ENCODE measurements at places on chromosomes 1 and 21. TPM values are rescaled to one million over a fixed set of nuclear protein-coding genes. Genes with fewer than 3 reads are reported as not detected.

DNA sequence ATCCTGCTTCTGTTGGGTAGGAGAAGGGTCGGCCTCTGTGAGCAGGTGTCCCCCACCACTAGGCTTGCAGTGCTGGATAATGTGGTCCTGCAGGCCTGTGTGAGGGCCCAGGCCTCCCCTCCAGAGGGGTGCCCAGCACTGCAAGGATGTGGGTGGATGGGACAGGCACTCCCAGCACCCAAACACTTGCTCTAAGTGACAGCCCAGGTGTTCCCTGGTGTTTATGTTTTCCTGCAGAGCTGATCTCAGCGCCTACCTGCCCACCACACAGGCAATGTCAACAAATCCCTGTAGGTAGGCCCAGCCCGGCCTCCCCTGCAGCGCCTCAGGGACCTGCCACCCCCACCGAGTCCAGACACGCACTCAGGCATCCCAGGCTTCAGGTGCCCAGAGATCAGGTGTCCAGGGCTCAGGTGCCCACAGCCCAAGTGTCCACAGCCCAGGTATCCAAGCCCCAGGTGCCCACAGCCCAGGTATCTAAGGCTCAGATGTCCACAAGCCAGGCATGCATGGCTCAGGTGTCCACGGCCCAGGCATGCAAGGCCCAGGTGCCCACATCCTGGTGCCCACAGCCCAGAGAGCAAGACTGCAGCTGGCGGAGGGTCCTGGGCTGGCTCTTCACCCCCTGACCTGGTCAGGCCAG is 59.2 kb downstream of the WNT9A start:
- 0 out of 2 replicates have a peak, but pooled peaks cover 7% of the 10 kb centered on the region for H3K4me1 ChIP-seq
- no peak overlapping the region for H3K27ac ChIP-seq
- DNase-seq = no peak

GRCh38 chr1:38608202-38608864 is 251.2 kb downstream of the RRAGC start:
- H3K27me3 ChIP-seq = peaks cover 50% of the 10 kb centered on the region
- no peaks in the 10 kb centered on the region for H3K36me3 ChIP-seq
- no peak for DNase-seq

The CR1 gene
- not detected for total RNA-seq

DNA sequence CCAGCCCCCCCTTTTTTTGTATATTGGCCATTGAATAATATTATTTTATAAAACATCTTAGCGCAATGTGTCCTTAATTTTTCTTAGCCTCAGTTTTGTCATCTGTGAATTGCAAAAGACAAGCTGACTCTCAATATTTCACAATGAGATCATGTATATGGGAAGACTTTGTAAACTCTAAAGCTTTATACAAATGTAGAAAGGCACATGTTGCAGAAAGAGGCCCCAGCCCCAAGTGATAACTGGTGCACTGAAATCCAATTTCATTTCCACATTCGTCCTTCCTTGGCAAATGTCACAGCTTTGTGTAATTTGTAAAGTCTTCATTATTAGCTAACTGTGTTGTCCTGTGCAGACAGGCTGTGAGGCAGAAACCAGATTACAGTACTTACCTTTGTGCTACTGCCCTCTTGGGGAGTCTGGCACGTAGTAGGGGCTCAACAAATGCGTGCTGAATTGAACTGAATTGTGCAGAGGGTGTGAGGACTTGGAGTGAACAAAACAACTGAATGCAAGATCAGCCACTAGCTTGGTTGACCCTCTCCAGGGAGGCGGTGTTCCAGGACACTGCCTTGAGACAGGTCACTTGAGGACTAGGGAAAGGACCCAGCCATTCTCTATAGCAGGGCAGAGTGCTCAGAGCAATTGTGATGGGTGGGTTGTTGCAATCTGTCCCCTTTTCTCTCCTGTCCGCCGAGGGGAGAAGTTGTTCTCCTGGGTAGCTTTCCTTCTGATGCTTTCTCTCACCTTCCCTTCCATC is 74.6 kb downstream of the LMO4 start:
- H3K27me3 ChIP-seq = no peaks in the 10 kb centered on the region
- no peak overlapping the region for H3K27ac ChIP-seq
- no peak overlapping the region for H3K4me3 ChIP-seq
- DNase-seq = no peak

GRCh38 chr1:48472638-48473037 is 634 bp upstream of the SPATA6 start:
- H3K36me3 ChIP-seq = no peaks in the 10 kb centered on the region
- no peak overlapping the region for H3K27ac ChIP-seq
- no peaks in the 10 kb centered on the region for H3K27me3 ChIP-seq
- no peak for DNase-seq

The PDPN gene
- not detected for total RNA-seq

GRCh38 chr1:182622901-182623528 is 18.8 kb upstream of the RGS16 start:
- DNase-seq = no peak
- H3K27ac ChIP-seq = no peak overlapping the region
- H3K27me3 ChIP-seq = no peaks in the 10 kb centered on the region
- no peaks in the 10 kb centered on the region for H3K36me3 ChIP-seq
- no peak overlapping the region for H3K4me3 ChIP-seq

The NDC1 gene
- total RNA-seq = 47.6 TPM

- no peaks in the 10 kb centered on the region for H3K27me3 ChIP-seq
- H3K36me3 ChIP-seq = 0 out of 2 replicates have a peak, but pooled peaks cover 10% of the 10 kb centered on the region
- no peaks in the 10 kb centered on the region for H3K4me1 ChIP-seq
- no peak overlapping the region for H3K27ac ChIP-seq
- no peak overlapping the region for H3K4me3 ChIP-seq
Measured at GRCh38 chr21:31132574-31133242, 94.4 kb upstream of the KRTAP19-8 start.

The NKAIN1 gene
- not detected for total RNA-seq

Data from PC-9 (cell line).